ENCODE measurements at places on chromosomes 3 and 15.

DNA sequence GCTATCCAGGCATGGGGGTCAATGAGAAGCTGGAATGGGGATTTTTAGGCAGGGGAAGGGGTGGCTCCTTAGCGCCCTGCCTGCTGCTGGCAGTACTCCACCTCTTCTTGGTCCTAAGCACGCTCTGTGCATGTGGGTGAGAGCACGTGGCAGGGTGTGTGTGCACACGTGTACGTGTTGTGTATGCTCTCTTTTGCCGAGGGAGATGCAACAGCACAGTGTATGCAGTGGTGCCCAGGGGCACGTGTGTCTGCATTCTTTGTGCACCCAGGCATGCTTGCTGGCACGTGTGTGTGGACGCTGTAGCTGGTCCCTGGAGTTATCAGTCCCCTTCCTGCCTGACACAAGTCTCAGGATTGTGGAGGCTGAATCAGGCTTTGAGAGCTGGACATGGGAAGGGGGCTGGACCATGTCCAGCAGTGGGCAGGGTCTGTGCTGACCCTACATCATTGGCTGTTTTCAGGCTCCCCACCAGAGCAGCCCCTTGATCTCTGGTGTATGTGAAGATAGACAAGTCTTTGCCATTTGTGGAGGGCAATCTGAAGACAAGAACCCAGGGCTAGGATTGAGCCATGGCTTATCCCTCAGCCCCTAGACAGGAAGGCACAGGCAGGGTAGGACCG is 1.9 kb upstream of the CAMKV start:
- DNase-seq = no peak

DNA sequence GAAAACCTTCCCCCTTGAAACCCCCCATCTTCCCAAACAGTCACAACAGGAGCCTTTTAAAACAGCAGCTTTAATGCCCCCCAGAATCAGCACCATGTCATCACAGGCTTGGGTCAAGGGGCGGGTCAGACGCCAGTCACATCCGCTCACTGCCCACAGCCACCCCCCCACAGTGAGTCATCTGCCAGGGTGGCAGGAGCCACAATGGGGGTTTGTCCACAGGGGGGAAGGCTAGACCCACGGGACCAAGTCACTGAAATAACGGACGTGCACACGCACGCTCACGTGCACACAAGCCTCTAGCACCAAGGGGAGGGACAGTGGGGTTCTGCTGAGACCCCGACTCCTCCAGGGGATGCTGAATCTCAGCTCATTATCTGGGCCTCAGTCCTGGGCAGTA is 441 bp upstream of the UCN2 start:
- DNase-seq = no peak

- DNase-seq = no peak
These were observed 55.0 kb upstream of the NMNAT3 start for GRCh38 chr3:139732729-139733128.

GRCh38 chr3:45950686-45951600 is 7.7 kb downstream of the CXCR6 start:
- DNase-seq = no peak

GRCh38 chr3:123285479-123285878 is 83.7 kb downstream of the SEC22A start:
- no peak for DNase-seq

DNA sequence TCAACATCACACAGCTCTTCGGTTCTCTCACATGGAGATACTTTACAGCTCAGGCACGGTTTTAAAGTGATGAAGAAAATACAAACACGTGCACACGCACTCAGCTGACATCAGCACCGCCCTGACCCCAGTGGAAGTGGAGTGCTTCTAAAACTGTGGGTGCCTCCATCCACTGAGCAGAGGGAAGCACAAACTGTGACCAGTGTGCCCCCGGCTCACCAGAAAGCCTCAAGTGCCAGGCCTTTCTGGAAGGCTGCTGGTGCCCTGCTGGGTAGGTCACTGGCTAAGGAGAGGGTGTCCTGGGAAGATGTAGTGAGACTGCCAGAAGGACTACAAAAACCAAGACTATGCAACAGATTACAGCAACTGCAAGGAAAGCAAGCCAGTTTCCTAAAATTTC is 78.5 kb downstream of the OCA2 start:
- no peak for DNase-seq

DNA sequence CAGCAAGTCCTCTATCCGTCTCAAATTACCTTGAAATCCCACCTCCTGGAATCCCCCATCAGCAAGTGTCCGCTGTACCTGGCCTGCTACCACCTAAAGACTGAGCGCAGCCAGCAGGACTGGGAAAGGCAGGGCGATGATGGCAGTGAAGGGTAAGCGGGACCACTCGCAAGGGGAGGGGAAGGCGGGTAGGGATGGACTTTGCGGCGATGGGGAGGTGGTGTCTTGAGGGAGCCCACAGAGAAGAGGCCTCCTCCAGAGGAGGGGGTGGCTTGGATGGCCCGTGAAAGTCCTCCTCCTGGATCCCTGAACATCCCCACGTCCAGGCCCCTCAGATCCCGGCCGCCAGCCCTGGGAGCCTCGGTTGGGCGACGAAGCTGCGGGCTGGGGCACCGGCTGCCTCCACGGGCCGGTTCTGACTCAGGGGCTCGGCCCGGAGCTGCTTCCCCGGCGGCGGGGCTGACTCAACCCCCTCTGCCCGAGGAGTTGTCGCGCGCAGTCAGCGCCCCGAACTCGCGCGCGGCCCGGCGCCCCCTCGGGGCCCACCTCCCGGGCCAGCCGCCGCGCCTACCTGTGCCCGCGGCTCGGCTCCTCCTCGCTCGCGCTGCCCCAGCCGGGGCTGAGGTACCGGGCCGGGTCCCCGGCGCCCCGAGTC is 512 bp downstream of the LARP6 start:
- DNase-seq = no peak

DNA sequence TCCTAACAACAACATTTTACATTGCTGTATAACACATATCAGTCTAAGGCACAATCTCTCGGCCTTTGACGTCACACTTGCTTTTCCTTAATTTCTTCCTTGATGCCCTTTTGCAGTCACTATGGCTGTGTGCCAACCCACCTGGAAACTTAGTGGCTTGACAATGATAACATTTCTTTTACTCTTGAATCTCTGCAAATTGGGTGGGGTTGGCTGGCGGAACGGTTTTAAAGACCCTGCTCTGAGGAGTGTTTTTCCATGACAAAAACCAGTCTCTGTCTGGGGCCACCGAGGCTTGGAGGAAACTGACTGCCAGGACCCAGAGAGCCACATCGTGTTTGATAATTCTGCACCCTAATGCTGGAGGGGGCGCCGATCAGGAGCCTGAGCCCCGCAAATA is 115.6 kb downstream of the KLF13 start:
- DNase-seq = no peak

DNA sequence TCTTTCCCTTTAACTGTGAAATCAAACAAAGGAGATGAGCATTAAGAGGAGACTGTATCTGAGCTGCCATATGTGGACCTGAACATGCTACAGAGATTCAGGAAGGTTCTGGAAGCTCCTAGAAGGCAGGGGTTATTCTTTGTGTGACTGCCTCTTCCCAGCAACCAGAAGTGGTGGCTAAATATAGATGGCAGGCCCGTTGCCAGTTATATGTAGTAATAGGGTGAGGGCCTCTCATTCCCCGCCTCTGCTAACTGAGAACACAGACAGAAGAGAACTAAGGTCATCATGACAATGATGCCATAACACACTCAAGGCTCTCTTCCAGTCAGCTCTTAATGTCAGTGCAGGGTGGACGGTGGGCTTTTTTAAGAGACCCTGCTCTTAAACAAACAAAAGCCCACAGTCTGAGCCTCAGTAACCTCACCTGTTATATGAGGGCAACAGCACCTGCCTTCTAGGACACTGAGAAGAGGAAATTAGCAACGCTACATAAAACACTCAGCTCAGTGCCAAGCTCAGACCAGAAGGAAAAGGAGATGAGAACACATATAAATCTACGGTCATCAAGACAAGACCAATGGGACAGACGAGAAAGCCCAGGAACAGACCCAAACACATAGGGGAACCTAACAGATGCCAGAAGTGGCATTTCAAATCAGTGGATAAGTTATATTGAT is 22.3 kb downstream of the CFAP92 start:
- no peak for DNase-seq

DNA sequence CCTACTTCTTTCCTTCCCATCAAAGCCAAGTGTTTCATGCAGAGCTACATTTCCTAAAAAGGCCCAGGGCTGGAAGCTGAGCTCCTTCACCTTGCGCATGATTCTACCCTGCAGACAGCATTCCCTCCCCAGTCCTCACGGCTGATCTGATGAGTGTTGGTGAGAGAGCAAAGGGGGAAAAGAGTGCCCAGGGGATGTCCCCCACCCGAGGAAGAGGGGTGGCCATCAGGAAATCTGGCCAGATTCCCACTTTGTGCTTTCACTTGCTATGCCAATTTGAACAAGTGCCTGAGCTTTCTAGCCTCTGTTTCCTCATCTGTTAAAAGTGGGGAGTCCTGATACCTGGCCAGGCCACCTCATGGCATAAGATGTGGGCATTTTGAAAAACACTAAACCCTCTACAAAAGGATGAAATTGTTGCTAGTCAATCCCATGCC is 231.0 kb upstream of the TLE3 start:
- no peak for DNase-seq

DNA sequence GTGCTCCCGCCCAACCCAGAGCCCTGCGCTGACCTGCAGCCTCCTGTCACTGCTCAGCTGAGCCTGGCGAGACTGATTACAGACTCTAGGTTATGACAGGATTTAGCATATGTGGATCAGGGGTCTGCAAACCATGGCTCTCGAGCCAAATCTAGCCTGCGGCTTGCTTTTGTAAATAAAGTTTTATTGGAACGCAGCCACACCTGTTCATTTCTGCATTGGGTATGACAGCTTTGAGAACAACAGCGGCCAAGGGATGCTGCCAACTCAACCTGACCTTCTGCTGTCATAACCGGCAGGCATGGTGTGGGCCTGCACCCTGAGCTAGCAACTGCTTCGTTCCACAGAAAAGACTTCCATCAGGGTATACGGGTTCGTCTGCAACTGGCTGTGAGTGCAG is 50.5 kb upstream of the IQSEC1 start:
- no peak for DNase-seq

DNA sequence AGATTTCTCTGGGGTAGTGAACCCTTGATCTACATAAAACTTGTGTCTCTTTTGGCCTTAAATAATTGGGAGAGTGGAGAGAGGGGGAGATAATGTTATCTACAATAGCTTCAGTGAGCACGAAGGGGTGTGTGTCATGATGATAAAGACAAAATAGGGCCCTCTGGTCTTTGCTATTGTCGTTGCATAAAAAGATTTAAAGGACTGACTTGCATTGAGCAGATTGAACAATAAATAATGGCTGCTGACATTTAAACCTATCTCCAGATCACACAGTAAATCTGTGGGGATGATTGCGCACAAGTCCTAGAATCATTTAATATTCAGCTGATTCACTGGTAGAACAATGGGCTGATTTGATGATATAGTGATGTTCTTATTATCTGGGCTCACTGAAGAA is 71.3 kb upstream of the GAP43 start:
- no peak for DNase-seq

DNA sequence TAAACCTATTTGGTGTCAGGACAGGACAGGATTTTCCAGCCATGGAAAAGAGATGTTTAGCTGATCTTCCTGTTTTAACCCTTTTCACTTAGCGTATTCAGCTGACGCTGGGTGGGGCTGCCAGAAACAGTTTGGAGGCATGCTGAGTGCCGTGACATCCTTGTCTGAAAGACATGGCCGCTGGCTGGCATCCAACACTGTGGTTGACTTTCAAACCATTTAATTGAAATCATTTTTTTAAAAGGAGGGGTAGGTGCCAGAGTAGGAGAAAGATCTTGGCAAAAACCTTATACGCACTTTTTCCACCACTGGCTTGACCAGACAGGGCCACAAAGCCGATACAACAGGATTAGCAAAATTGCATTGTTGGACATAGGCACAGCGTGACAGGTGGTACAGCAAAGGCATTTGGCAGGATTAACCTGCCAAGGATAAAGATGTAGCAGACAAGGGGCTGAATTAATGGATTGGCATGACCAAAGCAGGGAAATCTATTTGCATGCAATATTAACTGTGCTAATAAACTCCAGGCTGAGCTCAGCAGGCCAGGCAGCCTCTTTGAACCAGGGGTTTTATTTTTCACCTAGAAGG is 131.8 kb upstream of the TOPAZ1 start:
- no peak for DNase-seq

- DNase-seq = no peak
These were observed 43.5 kb upstream of the MBNL1 start for GRCh38 chr3:152225201-152225600.

GRCh38 chr3:107643038-107643883 is 120.5 kb downstream of the BBX start:
- no peak for DNase-seq

GRCh38 chr3:185760550-185760949 is 64.3 kb downstream of the IGF2BP2 start:
- DNase-seq = no peak

- DNase-seq = no peak
These were observed 9.0 kb downstream of the FBN1 start for GRCh38 chr15:48636511-48636910.

DNA sequence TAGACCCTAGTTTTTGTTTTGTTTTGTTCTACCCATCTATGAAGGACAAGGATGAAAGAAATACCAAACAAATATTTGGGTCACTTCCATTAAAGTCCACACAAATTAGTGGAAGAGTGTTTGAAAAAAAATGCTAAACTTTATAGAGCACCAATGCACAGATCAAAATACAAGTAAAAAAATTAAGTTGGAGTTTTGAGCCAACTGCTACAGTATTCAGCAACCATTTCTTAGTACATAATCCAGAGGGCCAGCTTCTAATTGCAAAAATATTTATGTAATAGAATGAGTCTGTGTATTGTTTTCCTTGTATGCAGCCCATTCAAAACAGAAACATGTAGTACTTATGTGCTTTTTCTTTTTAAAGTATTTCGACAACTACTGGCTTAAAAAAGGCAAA is 121.1 kb downstream of the CBLB start:
- no peak for DNase-seq

DNA sequence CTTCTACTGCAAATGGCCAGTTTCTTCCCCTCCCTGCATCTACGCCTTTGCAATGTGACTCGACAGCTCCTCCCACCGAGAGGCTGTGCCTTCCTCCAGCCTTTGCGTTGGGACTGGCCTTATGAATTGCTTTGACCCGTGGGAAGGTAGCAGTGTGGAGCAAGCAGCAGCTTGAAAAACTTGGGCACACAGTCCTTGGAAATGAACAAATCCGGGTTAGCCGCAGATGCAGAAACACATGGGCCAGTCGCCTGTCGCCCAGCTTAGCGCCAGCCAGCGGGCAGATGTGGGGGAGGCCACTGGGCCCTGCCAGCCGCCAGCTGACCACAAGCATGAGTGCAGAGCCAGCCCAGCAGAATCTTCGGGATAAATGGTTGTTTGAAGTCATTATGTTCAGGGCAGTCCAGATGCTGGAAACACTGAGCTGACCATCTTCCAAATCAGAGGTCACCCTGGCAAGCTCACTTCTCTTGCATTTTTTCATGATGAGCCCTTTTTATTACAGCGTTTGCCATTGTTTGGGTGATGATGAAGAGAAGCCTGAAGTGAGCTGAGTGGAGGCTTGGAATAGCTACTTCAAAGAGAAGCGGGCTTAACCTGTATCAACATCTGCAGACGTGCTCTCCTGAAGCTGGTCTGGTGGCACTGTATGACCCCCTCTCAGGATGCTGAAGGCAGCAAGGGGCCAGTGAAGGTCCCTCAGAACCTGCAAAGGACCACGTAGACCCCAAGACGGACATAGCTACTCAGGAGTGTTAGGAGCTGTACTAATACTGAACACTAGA is 9.8 kb downstream of the SELENOS start:
- DNase-seq = no peak
